Stimulated activated CD4-positive, alpha-beta T cell treated with anti-CD3 and anti-CD28 coated beads, Interleukin-4, amount 100 ng/mL, for 1 hour (primary cell): ENCODE measurements at places on chromosomes 2 and 18.

- DNase-seq = no peak
These were observed 91.0 kb downstream of the ICA1L start for GRCh38 chr2:202780514-202781021.

DNA sequence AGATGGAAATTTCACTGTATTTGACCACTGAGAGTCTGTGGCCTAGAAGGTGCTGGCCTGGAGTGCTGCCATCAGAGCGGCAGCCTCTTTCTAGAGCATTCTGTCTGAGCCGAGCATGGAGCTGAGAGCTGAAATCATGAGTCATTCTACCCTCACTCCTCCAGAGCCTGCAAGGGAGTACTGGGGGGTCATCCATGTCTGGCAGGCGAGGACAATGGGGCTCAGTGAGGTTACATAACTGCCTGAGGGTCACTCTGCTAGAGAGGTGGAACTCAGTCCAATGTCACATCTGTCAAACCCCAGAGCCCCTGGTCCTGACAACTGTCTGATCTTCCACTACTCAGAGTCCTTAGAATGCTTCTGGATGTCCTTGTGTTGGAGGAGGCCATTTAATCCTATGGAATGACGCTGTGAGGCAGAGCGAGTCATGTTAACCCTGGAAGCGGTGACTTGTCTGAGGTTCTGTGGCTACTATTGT, 65.3 kb downstream of the HAUS1 start:
- no peak for DNase-seq

DNA sequence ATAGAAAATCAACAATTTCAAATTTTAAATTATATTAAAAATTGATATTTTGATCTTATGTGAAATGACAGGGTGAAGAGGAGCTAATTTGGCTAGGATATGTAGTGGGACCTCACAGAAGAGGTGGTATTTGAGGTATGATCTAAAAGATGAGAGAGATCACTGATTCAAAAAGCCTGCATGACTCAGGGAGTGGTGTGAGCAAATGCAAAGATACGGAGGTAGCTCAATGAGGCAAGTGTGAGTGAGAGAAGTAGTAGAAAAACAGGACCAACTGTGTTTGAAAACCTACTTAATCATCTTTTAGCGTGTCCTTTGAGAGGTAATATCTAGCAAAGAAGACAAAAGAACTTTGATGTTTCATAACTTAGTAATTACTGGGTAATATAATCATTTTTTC, 557.5 kb downstream of the DSC3 start:
- no peak for DNase-seq

- DNase-seq = no peak
These were observed 309.5 kb upstream of the HS6ST1 start for GRCh38 chr2:128628206-128628605.

- DNase-seq = no peak
These were observed 23.3 kb downstream of the RAB31 start for GRCh38 chr18:9731380-9731779.

DNA sequence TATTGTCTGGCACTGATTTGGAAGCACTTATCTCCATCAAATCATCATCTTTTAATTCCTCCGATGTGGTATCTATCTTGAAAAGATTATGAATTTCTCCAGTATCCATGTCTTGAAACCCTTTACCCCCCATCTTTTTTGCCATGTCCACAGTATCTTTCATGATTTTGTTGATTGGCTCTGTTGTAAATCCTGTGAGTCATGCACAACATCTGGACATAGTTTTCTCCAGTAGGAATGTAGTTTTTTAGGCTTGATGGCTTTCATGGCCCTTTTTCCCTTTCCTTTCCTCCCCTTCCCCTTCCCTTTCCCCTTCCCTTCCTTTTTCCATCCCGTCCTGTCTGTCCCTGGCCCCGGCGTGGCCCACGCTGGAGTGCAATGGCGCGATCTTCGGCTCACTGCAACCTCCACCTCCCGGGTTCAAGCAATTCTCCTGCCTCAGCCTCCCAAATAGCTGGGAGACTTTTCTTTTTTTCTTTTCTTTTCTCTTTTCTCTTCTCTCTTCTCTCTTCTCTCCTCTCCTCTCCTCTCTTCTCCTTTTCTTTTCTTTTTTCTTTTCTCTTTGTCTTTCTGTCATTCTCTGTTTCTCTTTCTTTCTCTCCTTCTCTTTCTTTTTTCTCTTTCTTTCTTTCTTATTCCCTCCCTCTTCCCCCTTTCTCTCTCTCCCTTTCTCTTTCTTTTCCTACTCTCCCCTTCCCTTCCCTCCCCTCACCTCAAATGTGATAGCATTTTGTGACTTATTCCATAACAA, 18.4 kb upstream of the ZNF638 start:
- no peak for DNase-seq

DNA sequence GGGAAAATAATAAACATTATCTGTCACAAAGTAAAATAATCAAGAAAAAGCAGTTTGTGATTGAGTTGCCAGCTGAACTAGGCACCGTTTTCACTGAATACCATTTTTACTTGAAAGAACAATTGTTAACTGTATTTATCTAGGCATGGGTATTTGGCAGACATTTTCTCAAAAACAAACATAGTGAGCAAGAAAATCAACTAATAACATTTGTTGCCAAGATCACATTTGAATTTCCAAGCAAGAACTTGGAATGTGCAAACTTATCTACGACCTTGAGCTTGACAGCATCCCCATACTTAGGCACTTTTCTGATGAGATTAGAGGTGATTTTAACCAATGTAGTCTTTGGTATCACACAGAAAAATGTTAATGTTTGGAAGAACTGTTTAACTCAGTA, 16.7 kb downstream of the SS18 start:
- no peak for DNase-seq

- DNase-seq = no peak
These were observed 12.5 kb downstream of the KLHL29 start for GRCh38 chr2:23397478-23397877.

DNA sequence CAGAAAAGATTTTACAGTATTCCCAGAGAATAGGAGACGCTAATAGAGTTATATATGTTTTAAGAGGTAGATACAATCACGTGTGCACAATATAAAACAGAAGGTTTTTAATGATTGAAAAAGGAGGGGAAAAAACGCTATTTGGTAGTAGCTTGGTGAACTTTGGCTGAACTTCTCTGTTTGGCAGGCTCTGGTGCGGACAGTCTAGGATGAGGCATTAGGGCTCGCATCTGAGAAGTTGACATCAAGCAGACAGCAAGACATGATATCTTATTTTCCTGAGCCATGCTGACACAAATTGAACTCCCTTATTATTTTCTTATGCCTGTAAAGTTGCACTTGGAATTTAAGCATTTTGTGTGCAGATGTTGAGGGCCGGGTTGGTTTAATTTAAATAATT, 176.6 kb downstream of the EN1 start:
- no peak for DNase-seq

DNA sequence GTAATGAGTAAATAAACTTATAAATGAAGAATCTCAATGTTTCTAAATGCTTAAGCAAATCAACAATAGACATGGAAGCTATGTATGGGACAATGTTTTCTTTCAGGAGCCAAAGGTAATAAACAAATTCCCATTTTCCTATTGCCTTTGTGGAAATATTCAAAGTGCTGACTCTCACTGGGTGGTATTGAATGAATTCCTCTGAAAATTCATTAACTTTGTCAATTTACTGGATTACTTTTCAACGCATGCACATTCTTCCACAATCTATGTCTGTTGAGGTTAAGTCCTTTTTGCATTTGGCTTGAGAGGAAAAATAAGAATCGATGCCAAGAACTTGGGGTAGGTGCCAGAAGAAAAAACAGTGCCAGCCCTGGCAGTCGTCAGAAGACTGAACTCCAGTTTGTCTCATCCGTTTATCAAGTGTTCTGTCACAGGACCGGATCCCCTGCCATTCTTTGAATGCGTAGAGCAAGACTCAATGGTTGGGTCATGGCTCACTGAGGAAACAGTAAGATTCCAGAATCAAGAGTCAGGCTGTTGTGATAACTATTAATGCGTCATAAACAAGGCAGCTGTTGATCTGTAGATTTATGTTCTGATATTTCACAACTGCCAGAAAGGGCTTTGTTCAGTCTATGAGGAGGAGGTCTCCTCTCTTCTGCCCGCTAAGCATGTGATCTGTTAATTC, 133.3 kb downstream of the GFPT1 start:
- DNase-seq = no peak

DNA sequence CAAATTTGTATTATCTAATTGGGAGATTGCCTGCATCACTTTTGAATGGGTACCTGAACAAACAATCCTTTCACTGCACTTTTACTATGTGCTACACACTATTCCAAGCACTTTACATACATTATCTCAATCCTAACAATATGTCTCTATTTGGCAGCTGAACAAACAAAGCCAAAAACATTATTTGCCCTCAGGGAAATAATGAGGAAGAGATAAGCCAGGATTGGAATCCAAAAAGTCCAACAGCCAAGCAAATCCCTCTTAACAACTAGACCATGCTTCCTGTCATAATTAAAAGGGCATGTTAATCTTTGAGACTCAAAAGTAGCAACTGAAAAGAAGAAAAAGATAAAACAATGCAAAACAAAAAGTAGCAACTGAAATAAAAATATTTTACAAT, 32.1 kb downstream of the RPRD1A start:
- DNase-seq = no peak

- no peak for DNase-seq
These were observed 15.1 kb upstream of the MBD2 start for GRCh38 chr18:54239601-54240000.

- DNase-seq = no peak
These were observed 206.0 kb downstream of the HDAC4 start for GRCh38 chr2:239194731-239195317.

DNA sequence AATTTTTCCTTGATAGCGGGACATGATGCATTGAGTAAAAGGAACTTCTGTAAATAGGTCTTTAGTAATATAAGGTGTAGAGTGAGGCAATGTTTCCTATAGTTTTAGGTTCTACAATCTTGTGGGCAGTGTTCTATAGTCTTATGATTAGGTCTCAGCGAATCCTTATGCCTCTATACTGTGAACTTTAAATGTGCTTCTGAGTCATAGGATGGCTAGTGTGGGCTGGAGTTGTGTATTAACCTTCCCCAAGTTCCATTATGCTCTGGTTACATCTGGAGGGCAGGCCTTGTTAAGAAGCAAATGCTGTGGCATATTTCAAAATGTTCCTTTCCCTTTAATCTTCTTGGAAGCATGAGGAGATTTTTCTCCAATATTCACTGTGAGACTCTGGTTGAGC, 73.5 kb downstream of the ROCK2 start:
- no peak for DNase-seq

DNA sequence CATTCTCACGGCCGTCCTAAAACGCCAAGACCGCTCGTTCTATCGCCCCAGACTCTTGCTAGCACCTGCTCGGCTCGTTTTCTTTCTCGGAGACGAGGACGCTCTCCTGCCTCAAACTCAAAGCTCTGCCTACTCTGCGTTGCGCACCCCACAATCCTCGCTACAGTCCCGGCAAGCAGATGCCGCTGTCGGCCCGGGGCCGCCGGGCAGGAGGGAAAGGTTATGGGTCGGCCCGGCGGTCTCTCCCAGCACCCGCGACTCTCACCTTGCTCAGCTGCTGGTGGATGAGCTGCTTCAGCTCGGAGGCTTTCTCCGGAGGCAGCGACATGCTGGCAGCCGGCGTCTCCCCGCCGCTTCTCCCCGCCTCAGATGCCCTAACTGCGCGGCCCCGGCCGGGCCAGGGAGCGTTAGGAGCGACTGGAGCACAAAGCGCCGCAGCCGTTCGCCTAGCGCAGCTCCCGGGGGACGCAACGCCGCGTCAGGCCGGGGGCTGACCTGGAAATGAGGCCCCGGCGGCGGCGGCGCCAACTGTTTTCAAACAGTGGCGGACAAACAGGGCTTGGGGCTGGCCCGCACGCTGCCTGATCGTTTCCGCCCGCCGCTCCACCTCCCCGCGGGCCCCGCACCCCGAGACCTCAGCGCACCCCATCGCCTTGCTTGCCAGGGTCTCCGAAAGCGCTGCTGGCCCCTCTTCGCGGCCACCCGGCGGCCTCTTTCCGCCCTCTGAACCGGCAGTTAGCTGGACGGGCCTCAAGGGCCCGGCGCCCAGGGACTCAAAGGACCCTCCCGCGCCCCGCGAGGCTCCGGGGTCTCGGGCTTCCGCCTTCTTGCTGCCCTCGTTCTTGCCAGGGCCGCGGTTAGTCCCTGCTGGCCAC, at the start of the genes CEP76 and PSMG2:
Gene CEP76, minus strand, starts transcription at position 503 of the 875 bp plus-strand sequence. Its CDS starts 175 bp downstream, at position 328.
Gene PSMG2, plus strand, starts transcription at position 822 of the 875 bp plus-strand sequence. CDS start 66 bp downstream, outside the sequence.
- peak; percentile 83 for DNase-seq

DNA sequence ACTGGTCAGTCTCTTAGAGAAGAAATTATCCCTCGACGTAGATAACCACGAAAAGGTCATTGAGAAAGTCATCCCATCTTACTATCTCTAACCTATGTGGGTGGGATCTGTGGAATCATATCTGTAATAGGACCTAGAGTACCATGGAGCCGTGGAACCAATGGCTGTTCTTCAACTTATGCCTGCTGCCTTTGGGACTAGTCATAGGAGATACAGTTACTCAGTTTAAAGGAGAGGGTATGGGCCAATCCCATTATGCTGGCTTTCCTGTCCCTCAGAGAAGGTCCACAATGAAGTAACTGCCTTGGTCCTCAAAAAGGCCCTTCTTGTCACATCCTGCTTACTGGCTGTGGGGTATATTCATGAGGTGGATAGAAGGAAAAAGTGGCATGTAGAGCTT, 77.5 kb downstream of the FEZ2 start:
- DNase-seq = no peak

DNA sequence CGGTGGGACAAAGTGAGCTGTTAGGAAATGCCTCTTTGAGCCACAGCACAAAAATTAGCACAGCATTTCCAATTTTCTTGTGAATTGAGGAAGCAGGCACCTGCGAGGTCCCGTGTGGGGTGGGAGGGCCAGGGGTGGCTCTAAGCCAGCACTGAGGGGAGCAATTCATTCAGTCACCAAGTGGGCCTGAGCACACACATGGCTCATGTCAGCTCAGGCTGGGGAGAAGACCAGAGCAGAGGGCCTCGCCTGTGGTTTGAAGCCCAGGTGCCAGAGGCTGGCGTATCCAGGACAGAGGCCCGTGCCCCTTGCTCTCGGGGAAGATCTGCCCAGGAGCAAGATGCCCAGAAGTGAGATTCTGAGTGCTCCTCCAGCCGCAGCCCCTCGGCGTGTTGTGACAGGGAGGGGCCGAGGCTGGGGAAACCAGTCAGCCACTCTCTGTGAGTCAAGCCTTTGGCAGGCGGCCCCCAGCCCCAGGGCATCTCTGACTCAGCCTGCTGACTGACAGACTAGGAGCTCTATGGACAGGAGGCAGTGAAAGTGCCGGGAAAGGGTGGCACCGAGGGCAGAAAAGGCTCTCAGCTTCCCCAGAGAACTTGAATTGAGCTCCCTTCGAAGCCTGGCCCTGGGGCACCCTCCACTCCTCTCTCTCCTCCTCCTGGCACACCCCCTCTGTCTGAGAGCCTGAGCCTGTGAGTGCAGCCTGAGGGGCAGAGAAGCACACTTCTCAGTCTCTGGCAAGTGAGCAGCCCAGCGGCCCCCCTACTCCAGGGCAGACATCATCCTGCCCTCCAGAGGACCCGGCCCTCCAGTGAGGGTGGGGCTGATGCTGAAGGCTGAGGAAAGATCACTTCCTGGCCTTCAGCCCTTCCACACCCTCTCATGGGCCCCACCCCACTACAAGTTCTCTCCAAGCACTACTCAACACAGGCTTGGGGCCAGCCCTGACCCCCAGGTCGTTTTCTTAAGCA, 32.3 kb downstream of the CYP26B1 start:
- DNase-seq = no peak

GRCh38 chr2:238645095-238645494, 202.8 kb upstream of the TWIST2 start:
- DNase-seq = no peak
